ENCODE measurements at places on chromosomes 2 and 18.

DNA sequence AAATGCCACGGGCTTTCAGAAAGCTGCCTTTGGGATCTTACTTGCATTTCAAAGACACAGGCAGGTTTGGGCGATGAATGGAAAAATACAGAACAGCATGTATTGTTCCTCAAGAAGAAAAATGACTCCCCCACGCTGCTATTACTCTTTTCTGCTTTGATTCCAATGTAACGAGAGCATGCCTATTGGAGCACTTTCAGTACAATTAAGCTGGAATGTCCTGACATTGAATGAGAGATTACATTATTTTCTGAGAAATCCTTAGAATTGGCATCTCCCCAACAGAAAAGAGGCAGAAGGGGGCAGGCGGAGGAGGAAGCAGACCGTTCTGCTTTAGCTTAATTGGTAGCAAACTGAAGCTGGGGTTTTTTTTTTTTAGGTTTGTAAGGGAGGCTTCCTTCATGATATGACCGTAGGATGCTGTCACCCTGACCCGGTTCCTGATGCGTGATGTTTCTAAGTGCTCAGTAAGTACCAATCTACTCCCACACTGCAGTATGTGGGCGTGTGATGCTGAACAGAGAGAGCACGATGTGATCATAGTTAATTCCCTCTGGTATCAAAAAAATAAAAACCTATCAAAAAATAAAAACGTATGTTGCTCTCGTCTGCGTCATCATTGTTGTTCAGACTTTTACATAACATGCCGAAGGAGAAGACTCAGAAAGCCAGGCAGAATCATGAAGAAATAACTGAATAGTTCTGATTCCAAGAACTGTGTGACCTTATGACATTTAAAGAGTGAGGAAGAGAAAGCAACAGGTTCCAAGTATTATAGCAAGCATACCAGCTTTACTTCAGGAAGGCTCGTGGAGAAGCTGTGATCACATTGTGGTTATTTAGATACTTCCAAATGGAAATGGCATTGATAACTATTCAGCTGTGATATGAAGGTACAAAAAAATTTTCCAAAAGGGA is 40.5 kb downstream of the LONRF2 start:
- DNase-seq: no peak

DNA sequence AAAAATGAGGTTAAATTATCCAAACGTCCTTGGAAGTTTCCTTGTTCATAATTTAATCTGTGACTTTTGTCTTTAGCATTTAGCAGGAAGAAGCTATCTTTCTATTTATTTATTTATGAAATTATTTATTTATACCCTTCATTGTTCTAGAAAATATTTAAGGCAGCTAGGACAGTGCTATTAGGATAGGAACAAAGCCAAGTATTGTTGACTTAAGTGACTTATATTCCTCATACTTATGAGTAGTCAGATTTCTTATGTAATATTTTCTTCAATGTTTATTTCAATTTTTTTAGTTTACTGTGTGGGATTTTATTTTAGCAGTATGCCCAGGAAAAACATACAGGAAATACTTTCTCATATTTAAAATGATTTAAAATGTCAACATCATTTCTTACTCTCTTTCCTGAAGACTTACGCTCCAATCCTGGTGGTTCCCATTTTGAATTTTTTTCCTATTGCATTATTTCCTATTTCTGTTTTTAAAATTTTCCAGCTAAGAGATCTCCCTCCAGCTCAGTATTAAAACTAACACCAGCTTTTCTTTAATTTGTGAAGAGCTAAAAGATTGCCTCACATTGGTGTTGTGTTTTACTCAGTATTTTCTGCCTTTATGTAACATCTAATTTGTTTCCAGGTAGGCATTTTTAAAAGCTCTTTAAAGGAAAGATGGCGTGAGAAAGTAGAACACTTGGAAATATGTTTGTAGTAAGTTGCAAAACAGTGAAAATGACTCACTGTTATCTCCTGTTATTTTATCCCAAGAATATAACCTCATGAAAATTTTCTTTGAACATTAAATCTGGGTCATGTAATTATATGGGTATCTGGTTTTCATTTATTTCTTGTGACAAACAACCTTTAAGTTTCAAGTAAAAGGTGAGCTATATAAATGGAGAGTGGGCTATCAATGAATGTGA is 32.2 kb downstream of the MAPRE2 start:
- DNase-seq: no peak

- no peak for DNase-seq
These were observed 18.4 kb downstream of the UPP2 start for GRCh38 chr2:158120102-158120501.

DNA sequence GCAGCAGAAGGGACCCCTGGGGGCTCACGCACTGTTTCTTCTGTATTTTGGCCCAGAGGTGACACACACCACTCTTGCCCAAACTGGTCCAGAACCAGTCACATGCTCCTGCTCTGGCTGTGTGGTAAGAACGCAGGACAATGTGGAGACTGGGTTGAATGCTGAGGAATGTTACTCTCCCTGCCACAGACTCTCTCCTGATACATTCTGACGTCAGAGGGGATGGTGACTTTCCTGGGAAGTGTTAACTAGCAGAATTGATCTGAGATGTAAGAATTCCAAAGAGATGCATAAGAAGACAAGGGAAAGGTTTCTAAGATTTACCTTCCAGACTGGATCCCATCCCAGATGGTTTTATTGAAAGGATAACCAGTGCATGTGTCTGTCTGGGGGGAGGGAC is 100.8 kb downstream of the ASB1 start:
- DNase-seq: no peak

GRCh38 chr2:17877811-17878280 is 621 bp upstream of the KCNS3 start:
- DNase-seq: no peak

DNA sequence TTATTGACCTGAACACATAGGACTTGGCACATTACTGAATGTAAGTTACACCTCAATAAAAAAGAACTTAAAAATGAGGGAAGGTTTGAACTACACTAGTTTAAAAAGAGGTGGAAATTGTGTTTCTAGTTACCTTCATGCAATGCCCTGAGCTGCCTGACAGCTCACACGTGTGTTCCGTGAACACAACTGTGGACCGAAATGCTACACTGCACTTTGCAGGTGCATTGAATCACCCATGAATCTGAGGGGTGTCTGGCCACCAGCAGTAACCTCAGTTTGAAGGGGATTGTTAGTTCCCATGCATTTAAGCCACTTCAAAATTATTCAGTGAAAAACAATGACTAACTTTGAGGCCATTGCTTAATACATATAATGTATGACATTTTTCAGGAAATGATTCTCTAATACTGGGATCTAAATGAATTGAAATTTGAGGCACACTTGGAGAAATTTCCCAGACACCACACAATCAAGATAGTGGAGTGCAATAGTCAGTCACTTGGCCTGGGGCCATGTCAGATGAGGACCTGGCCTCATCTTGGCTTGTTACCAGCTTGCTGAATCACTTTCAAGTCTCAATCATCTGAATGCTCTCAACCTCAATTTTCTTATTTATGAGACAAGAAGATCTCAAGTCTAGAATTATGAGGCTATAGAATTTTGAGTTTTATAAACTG is 59.3 kb downstream of the MYL12B start:
- peak; percentile 44 for DNase-seq

DNA sequence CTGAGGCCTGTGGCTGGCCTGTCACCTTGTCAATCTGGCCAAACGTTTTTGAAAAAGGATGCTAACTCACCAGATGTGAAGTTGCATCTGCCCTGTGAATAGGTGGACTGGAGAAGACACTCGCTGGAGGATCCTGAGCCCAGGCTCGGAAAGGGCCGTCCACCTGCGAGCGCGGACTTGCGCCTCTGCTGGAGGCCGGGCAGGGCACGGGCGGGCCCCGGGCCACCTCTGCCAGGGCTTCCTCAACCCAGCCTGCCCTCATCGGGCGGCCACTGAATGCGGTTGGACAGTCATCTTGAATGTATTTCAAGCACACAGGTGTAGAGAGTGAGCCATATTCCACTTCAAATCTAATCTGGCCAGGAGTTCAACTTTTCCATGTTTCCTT is 83.9 kb downstream of the FAM210A start:
- no peak for DNase-seq

DNA sequence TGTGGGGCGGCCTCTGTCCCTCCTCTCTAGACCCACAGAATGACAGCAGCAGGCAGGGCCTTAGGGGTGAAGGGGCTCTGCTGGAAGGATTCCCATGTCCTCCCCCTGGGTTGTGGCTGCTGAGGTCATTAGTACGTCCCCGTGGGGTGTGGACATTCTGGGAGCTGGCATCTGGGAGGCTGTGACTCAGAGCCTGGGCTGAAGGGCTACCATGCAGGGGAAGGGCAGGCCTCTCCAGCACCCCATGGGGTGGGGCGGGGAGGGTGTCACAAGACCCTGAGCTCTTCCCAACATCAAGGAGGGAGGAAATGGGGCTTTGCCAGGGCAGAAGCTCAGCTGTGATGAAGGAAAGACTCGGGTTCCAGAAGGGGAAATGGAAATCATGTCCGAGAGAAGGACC is 105.8 kb upstream of the SMAD2 start:
- DNase-seq: no peak

DNA sequence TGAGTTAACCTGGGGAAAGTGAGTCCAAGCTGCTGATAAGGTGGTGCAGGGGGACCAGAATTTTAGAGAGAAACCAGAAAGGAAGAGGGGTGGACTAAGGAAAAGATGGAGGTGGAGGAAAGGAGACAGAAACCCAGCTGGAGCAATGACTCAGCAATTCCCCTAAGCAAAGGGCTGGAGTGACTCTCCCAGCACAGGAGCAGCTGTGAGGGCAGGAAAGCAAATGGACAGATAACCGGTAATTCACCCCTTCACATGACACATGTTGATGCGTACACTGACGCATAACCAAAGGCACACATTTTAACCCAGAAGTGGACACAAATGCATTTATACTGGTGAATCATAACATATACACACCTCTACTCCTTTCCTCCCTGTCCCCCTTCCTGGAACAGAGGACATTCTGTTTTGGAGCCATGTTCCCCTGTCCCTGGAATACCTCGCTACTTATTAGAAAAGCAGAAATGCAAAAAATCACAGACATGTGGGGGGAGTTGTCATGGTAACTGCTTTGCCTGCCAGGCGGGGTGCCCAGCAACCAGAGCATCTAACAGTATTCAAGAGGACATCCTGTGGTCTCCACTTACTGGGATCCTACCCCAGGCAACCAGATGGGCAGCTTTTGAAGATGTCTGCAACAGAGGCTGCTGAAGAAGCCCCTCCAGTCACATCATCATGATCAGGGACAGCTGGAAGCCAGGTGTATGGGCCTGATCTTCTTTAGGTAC is 4.7 kb downstream of the CDK5R2 start:
- peak; percentile 10 for DNase-seq

GRCh38 chr2:98134172-98135005 is 47.4 kb downstream of the VWA3B start:
- peak; percentile 74 for DNase-seq

GRCh38 chr2:36423619-36424120 is 68.1 kb downstream of the CRIM1 start:
- DNase-seq: no peak

DNA sequence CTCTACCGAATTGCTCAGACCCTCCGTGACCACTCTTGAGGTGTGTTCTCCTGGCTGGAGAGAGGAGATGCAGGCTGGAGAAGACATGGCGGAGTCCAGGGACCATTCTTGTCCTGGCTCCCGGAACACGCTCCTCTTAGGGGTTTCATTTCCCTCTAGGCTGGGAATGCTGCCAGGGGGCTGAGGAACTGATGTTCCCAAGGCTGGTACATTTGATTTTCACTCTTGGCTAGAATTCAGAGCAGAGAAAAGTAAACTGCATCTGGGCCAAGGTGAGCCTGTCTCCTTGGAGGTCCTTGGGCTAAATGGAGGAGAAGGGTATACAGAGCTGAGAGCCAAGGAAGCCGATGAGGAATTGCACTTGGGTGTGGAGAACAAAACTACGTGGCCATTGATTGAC is 28.2 kb upstream of the LBH start:
- DNase-seq: no peak

DNA sequence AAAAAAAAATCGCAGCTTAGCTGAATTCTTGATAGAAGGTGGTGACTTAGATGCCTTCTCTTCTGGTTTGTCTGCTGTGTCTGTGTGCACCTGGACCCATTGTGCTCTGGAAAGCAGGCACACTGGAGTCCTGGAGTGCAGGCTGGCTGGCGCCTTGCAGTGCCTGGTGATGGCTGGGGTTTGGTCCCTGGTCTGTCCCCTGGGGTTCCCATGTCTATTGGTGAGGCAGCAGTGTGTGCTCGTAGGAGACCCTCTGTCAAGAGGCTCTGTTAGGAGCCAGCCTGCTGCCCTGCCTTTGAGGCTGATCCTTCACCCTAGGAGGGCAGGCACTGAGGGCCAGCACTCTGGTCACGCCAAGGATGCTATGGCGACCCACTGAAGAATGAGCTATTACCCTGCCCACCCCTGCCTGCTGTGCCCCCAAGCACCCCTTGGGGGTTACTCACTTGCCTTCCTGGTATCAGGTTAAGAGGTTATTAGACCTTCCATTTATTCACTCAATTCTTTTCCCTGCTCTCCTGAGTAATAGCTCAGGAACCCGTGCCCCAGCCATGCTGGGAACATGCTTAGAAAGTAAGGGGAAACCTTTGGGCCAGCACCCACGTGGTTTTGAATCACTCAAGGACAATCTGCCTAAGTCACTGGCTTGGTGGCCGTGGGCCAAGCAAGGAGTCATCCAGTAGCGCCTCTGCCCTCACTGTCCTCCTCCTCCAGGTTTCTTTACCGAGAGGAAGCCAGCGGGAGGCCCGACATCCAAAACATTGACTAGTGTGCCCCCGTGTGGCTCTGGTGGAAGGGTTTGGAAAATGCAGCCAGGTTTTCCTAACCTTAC is 284.5 kb downstream of the PRKCE start:
- DNase-seq: peak; percentile 67

GRCh38 chr18:41482501-41482900 is 472.5 kb upstream of the PIK3C3 start:
- no peak for DNase-seq

GRCh38 chr18:26919627-26920026 is 54.1 kb upstream of the AQP4 start:
- no peak for DNase-seq

GRCh38 chr2:214628091-214628490 is 181.4 kb downstream of the BARD1 start:
- no peak for DNase-seq

DNA sequence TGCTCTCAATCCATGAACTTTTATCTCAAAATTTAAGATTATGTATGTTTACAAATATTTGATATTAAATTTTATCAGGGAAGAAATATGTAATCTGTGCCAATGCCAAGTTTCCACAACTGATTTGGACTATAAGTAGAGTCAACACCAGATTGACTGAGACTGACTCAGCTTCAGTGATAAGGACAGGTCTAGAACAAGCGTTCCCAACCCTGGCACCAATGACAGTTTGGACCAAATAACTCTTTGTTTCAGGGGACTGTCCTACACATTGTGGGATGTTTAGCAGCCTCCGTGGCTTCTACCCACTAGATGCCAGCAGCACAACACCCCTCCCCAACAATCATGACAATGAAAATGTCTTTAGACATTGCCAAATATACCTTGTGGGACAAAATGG is 165.3 kb downstream of the THADA start:
- no peak for DNase-seq
